ENCODE measurements at places on chromosomes 12 and 14. TPM values are rescaled to one million over a fixed set of nuclear protein-coding genes. Genes with fewer than 3 reads are reported as not detected.

GRCh38 chr12:113634474-113634873 lies 162.8 kb upstream of the LHX5 start:
- ATAC-seq: no peak

- ATAC-seq: no peak
Observed at GRCh38 chr14:87018294-87018693, 974.7 kb downstream of the GALC start.

DNA sequence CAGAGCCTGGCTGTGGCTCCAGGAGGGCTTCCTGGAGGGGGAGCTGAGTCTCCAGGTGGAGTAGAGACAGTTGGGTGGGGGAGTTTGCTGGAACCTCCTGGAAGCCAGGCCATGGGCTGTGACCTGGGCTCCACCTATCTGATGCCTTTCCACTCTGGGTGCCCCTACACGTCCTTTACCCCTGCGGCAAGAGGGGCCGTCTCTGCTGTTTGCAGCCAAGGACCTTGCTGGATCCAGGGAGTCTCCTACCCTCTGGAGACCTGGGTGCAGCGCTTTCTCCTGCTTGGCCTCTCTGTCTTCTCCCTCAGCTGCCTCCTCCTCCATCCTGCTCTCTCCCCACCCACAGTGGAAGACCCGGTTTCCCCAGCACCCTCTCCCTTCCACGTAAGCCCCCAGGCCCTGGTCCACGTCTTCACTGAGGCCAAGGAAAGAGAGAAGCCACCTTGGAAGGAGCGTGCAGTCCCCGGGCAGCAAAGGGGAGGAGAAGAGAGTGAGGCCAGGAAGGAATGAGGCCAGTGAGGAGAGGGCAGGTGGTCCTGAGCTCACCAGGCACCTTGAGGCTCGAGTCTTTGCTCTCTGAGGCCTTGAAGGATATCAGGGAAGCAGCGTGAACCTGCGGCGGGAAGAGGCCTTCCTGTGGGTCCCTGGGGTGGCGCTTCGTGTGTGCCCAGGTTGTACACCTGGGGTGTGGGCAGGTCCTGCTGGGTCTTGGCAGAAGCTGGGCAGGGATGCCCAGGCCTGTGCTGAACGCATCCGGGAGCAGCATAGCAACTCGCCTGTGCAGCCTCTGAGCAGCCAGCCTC lies 294.3 kb upstream of the RTL1 start:
- no peak for ATAC-seq

DNA sequence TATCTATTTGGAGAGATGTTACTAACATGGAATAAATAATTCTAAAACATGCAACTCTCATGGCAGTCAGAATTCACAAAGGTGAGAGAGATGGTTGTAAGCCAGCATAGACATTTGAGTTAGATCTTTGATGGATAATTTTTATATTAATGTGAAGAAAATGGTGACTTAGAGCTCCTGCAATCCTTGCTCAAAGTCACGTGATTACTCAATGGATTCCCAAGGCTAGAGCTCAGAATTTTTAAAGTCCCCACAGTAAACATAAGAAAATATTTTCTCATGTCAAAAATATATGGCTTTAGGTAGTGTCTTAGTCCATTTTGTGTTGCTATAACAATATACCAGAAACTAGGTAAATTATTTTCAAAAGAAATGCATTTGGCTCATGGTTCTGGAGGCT lies 281.5 kb upstream of the PRKD1 start:
- ATAC-seq: no peak

GRCh38 chr14:100775351-100775830 lies 48.7 kb downstream of the DLK1 start:
- no peak for ATAC-seq

The GIT2 gene
- 37.0 TPM for total RNA-seq

The FLRT2 gene
- total RNA-seq: 30.8 TPM

The PAWR gene
- 45.1 TPM for total RNA-seq

The CLEC4C gene
- not detected for total RNA-seq
